Stimulated activated CD4-positive, alpha-beta T cell treated with anti-CD3 and anti-CD28 coated beads, TNF-alpha, amount 100 ng/mL, for 1 hour (primary cell): ENCODE measurements at places on chromosomes 7 and 10.

- no peak for DNase-seq
These were observed 303.0 kb downstream of the ARL4A start for GRCh38 chr7:12990440-12990839.

- DNase-seq = no peak
These were observed 419.5 kb downstream of the PHTF2 start for GRCh38 chr7:78218051-78218450.

DNA sequence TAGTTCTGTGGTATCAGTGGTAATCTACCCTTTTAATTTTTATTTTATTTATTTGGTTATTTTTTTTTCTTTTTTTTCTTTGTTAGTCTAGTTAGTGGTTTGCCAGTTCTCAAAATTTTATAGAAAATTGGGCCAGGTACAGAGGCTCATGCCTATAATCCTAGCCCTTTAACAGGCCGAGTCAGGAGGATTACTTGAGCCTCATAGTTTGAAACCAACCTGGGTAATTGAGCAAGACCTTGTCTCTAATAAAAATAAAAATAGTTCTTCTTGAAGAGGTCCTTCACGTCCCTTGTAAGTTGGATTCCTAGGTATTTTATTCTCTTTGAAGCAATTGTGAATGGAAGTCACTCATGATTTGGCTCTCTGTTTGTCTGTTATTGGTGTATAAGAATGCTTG lies 51.5 kb downstream of the PPP1R3A start:
- DNase-seq = no peak

GRCh38 chr10:64506963-64507362 lies 985.8 kb downstream of the REEP3 start:
- no peak for DNase-seq

DNA sequence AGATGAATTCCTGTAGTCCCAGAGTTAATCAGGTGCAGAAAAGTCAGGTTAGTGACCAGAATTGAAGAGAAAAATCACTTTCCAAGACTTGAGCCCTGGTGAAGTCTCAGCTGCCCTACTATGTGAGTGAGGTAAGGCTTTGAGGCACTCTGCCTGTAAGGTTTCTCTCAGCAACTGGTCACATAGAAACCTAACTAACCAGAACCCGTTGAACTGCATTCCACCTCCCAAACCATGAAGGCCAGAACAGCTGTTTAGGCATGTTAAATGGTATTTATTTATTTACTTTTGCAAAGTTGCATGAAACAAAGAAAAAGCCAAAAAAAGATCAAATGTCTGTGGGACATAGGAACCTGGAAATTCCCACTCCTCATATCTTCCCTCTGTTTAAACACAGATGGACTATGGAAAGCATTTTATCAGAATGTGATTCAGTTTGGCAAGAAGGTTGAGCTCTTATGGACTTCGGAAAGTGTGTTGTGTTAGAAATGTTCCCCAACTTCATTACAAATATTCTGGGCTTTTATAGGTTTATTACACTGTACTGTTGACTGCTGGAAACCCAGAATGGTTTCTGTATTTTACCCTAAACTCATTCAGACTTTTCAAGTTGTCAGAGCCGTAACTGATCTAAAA lies 12.8 kb upstream of the GPR85 start:
- no peak for DNase-seq

- DNase-seq = no peak
These were observed 266.9 kb upstream of the IMMP2L start for GRCh38 chr7:111829221-111829620.

DNA sequence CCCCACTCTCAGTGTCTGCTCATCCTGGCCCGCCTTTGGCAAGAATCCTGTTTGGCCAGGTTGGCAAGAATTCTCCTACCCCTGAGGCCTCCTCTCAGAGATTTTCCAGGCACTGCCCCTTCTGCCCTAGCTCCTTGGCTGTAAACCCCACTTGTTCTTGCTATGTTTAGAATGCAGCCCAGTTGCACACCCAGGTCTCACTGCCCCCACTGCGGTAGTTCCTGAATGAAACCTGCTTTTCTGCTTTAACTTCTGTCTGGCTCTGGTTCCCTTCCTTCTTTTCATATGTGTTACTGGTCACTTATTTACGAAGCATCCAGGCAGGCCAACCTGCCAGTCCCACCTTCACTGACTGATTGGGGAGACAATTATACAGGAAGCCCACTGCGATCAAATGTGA lies 576.9 kb downstream of the GLRX3 start:
- DNase-seq = no peak

DNA sequence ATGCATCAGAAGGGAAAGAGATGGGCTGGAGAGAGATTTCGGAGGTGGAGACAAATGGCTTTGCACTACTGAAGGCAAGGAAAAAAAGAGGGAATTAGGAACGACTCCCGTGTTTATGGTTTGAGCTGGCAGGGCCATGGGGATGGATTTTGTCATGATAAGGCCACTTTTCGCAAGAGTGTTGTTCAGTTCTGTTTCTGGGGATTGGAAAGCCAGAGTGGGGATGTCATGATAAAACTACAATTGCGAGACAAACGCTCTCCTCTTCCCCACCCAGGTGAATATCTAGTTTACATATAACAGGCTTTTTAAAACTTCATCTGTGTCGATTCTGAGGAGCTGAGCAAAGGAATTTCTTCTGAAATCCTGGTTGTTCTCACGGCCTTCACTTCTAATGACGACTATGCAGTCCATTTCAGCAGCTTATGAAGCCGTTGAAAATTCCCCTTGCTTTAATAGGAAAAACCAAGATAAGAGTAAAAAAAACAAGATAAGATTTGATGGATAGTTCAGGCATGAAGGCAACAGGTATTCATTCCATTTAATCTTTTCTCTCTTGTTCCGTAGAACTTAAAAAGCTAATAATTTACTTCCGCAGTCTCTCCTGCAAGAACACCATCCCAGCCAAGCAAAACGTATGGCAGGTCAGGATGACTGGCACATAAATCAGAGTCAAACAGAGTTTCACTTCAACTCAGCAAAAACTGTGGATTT lies 245.6 kb upstream of the PITRM1 start:
- no peak for DNase-seq

DNA sequence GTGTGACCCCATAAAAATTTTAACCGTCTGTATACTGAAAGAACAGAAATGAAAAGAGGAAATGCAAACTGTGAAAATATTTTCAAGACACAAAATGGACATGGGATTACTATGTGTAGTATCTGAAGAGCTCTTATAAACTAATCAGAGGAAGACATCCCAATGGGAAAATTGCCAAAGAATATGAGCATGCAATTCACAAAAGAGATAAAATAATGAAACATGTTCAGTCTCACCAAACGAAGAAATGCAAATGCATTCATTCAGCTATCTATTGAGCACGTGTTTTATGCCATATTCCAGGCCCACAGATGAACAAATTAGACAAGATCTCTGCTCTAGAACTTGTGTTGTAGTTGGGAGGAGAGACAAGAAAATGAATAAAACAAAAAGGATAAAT lies 63.2 kb downstream of the NHLRC2 start:
- DNase-seq = no peak

GRCh38 chr10:76766682-76767081 lies 870.9 kb downstream of the KCNMA1 start:
- DNase-seq = no peak

DNA sequence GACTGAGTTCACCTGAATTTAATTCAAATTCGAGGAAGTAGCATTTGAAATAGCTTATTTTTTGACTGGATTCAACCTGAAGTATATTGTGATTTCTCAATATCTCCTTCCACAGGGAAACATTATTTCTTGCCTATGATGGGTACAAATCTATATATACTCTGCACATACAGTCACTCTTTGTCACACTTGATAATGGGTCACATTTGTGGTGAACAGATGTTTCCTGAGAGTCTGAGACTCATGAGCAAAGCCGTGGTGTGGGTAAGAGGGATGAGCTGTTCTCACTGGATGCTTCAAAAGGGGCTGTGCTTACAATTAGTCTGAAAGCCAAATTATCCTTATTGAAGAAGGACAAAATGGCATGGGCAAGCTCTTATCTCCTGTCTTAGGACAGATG lies 18.0 kb upstream of the TBXAS1 start:
- no peak for DNase-seq

- DNase-seq = no peak
These were observed 58.3 kb upstream of the PPP1R3C start for GRCh38 chr10:91690996-91691676.

DNA sequence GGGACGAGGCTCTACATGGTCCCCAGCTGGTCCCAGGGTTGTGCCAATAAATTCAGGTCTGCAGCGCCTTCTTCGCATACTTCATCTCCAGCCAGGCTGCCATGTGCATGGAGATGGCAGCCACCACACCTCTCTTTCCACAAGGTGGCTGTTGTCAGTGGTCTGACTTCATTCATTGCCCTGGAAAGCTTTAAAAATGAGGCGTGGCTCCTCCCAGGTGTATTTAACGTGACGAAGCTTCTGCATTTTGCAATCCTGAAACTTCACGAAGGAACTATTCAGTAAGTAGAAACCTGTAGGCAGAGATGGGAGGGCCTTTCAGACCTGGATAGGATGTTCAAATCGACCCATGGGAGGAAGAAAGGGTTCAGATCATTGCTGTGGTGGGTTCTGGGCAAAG lies 53.7 kb downstream of the PFKFB3 start:
- DNase-seq = no peak

- DNase-seq = no peak
These were observed 322.9 kb downstream of the PTEN start for GRCh38 chr10:88186335-88186734.

- no peak for DNase-seq
These were observed 1.1 kb upstream of the EMX2 start for GRCh38 chr10:117541405-117541908.

DNA sequence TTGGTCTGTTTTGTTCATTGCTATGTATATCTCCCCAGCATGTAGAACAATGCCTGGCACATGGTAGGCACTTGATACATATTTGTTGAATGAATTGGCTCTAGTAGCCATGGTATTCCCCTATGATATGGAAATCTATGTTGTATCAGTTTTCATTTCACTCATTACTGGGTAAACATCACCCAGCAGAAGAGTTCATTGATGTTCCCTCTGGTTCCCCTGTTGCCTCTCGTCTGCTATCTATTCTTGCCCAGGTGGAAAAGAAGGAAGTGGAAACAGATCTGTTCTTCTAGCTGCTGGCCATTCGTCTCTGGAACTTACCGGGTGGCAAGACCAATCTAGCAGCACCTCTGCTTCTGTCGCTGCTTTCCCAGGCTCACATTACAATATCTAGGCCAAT lies 71.5 kb downstream of the LRRC4 start:
- DNase-seq = no peak

GRCh38 chr10:83673316-83673715 lies 466.0 kb upstream of the GHITM start:
- no peak for DNase-seq

DNA sequence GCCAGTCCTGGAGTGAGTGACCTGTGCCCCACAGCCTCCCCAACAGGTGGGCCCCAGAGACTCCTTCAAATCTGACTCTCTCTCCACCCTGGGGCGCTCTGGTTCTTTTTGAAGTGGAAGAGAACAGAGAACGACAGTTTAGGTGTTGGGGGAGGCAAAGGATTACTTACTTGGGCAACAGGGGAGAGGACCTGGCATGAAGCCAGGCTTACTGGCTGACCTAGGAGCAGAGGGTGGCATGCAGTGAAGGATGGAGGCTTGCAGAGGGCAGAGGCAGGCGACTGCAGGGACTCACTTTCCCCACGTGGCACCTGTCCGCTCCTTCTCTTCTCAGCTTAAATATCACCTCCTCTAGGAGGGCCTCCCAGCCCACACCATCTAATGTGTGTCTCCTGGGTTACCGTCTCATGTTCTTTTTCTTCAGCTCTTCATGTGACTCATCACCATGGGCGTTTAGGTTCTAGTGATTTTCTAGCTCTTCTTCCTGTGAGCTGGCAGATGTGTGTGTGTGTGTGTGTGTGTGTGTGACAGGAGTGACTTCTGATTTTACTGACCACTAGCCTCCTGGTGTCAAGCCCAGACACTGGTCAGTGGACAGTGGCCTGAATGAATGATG lies 15.5 kb downstream of the LZTS2 start:
- DNase-seq = no peak

DNA sequence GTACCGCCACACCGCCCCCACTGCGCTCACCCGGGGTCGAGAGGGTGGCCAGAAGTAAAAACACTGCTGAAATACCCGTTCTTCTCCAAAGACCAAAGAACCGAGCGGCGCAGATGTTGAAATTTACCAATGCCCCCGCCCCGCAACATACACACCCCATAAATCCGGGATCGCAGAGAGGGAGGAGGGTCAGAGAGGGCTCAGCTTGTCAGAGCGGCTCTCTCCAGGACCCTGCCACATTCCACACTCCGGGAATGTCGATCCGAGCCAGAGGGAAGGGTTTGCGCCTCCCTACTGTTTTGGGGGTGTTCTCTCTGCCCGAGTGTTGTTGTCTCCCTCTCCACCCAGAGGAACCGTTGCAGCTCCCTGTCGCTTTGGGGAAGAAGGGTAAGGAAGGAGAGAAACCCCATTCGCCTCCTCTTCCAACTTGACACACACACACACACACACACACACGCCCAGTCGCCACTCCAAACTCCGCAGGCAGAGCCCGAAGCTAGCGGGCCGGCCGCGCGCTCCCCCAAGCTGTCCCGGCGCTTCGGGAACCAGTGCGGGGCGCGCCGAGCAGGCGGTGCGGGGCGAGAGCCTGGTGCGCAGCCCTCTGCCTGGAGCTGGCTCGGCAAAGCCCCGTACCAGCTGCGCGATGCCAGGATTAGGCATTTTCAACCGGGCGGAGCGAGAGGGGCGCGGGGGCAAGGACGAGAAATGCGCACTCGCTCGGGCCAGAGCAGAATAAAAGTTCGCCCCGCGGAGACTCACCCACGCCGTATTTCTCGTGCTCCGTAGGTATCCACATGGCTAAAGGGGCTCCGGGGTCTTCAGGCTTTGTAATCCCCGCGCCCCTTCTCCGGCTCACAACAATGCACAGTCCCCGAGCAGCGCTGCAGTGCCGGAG lies 609 bp downstream of the DOCK4 start:
- DNase-seq = no peak

- no peak for DNase-seq
These were observed 194.2 kb downstream of the SLC25A13 start for GRCh38 chr7:96127746-96128145.

DNA sequence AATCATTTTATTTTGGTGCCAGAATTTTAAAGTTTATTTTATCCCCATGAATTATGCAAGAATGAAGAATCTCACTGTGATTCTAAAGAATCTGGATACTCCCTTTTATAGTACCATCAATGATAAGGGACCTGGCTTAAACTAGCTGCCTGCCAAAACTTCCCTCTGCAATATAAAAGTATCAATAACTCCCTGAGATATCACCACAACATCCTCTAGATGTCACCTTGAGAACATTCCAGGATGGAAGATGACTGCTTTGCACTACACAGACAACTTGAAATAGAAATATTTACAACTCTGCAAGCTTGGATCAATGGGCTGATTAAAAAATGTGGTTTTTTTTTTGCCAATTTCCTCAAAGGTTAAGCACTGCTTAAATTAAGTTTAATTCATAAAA lies 142.1 kb downstream of the SLC25A13 start:
- DNase-seq = no peak

- no peak for DNase-seq
These were observed 99.8 kb downstream of the KMT2C start for GRCh38 chr7:152335900-152336571.
